ENCODE measurements at places on chromosomes 4 and X.

DNA sequence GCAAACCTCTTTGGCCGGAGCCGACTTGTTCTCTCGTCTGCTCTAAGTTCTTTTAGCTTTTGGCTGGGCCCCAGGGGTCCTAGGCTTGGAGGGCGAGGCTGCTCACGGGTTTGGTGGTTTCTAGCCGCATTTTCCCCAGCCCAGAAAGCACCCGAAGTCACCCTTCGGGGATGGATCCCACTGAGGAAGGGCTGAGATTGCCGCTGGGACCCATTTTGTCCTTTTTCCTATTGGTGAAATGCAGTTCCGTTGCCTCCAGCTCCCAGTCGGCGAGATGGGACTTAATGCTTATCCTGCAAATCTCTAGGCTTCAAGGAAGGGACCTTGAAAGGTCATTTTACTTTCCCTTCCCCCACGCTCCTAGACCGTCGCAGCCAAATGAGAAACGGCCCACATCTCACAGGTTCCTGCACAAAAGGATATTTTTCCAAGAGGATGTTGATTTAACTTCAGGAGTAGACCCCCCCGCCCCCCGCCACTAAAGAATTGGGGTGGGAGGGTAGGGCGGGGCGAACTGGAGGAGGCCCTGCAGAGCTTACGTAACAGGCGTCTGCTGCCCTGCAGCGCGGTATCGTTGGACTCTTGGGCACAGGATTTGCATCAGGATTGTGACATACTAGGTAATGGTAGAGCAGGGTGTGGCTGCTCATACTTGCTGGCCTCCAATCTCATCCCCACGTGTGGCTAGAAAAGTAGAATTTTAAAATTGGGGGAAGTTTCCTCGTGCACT, 564 bp downstream of the PGK1 start:
- DNase-seq, result peak; percentile 26

DNA sequence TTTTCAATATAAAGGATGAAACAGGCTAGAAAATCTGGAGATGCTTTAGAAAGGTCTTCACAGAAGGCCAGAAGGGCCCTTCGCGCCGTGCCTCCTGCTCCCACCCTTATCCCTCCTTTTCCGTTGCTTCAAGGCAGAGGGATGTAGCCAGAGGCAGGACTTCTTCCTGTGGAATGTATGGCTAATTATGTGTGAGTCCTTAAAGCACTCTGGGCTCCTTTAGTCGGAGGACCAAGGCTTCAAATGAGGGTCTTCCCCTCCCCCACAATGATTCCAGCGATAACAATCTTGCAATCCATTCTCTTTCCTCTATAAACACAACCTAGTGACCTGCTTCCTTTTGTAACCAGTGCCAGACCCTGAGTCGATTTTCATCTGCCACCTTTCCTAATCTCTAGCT, 103.5 kb downstream of the GPC3 start:
- DNase-seq, result no peak

- no peak for DNase-seq
Measured at GRCh38 chr4:189979196-189980047, 38.8 kb downstream of the FRG1 start.

DNA sequence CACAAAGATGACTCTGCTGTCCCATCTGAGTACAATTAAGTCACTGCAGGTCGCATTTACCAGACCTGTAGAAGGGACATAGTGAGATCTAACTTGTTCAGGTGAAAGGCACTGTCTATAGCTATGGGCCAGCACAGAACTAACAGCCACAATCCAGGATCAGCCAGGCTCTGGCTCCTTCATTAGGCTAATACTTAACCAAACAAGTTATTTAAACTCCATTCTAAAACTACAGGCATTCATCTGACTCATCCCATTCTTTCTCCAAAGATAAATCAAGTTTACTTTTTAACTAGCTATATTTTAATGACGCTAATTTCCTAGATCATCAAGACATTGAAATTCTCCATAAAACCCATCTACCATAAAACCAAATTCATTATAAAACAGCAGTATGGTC, 62.5 kb downstream of the STX18 start:
- DNase-seq, result no peak

GRCh38 chr4:143256456-143256855, 71.7 kb downstream of the USP38 start:
- no peak for DNase-seq

DNA sequence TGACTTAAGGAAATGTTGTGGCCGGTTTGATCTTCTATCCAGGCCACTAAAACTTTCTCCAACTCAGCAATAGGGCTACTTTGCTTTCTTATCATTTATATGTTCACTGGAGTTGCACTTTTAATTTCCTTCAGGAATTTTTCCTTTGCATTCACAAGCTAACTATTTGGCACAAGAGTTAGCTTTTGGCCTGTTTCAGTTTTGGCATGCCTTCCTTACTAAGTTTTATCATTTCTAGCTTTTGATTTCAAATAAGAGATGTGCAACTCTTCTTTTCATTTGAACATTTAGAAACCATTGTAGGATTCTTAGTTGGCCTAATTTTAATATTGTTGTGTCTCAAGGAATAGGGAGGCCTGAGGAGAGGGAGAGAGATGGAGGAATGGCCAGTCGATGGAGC, 79.8 kb upstream of the TLL1 start:
- no peak for DNase-seq

GRCh38 chrX:16484338-16484737, 165.6 kb upstream of the S100G start:
- DNase-seq, result peak; percentile 8

DNA sequence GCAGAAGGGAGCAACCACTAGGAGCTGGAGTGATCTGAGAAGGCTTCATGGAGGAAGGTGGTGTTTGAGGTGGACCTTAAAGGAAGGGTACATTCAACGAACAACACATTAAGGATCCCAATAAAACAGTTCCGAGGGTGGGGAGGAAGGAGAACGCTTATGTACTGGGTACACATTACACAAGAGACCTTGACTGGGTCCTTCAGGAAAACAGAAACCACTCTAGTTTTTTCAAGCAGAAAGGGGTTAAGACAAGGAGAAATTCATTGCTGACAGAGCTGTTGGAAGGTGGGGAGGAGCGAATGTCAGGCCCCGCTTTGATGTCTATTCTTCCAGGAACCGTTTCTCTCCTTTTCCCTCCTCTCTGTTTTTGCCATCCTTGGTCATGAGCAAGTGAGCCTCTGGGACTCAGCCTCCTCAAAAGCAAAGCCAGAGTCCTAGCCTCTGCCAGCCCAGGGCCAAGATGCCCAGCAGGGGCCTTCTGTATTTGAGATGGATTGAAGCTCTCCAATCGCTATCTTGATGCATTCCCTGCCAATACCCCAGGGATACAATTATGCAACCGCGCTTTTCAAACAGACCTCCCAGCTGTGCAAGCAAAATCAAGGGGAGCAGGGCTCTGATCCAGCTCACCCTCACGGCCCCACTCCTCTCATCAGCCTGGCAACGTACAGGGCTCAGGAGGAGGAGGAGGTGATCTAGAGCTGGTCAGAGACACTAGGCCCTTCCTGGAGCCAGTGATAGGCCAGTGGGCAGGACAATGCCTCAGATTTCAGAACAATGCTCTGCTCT, 48.4 kb downstream of the ZBTB49 start:
- DNase-seq, result no peak

DNA sequence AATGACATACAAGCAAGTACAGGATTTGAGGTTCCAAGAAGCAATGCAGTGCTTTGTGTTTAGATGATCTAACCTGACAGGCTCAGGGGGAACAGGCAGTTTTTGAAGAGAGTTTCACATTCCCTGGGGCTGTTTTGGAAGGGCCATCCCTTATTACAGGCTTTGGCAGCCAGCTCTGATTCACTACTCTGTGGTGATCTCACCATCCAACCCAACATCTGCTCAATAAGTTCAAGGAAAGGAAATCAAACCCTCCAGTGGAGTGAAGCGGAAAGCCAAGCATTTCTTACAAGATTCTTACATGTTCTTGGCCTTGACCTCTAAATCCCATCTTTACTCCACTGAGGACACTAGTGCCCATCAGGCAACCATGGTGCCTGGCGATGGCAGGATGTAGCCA, 7.5 kb downstream of the IDS start:
- no peak for DNase-seq

- no peak for DNase-seq
Measured at GRCh38 chr4:78621395-78621794, 69.8 kb downstream of the ANXA3 start.

GRCh38 chrX:108875548-108875947, 139.2 kb upstream of the IRS4 start:
- no peak for DNase-seq

- no peak for DNase-seq
Measured at GRCh38 chr4:147078362-147078761, 132.7 kb upstream of the TTC29 start.

All from stimulated activated CD4-positive, alpha-beta T cell treated with anti-CD3 and anti-CD28 coated beads, Interleukin-4, amount 100 ng/mL, for 1 hour (primary cell).